ENCODE measurements at places on chromosomes 3 and 15.

DNA sequence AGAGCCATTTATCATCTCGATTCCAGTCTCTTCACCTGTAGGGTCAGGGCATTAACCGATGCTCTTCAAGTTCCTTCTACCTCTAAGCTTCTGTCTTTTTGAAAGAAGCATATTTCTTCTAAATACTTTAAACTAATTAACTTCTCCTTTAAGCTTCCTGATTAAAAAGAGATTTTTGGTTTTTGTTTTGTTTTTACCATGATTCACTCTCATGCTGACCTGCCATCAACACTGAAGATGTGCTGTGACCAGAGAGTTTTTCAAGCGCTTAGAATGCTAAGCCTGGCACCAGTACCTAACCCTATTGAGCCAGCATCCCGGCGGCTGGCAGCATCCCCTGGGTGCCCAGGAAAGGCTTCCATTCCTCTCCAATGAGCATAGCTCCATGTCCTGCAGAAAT lies 89.3 kb downstream of the FOXP1 start:
- DNase-seq: no peak

DNA sequence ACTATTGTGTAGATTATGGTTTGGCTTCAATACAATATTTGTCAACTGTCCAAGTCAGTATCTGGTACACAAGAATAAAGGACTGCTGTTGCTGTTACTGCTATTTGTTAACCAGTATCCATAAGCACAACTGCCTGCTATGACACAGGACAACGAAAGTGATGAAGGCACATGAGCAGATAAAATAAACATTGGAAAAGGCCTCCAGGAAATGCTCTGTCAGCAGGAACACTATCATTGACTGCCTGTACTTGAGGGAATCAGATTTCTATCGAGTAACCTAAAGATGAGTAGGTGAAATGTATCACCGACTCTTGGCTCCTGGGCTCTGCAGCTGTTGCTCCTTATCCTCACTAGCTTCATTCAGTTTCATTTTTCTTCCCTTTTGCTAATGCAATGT lies 56.5 kb downstream of the FMN1 start:
- DNase-seq: no peak

GRCh38 chr3:58633157-58633865 lies 33.3 kb downstream of the FAM3D start:
- DNase-seq: no peak

DNA sequence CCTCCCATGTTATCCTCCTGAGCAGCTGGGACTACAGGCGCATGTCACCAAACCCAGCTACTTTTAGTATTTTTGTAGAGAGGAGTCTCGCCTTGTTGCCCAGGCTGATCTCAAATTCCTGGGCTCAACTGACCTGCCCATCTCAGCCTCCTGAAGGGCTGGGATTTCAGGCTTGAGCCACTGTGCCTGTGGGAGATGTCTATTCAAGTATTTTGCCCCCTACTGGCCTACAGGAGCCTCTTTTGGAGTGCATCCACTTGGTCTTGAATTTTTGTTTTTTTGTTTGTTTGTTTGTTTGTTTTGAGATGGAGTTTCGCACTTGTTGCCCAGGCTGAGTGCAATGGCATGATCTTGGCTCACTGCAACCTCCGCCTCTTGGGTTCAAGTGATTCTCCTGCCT lies 3.2 kb upstream of the DHX30 start:
- no peak for DNase-seq

- no peak for DNase-seq
Observed at GRCh38 chr3:73950865-73951558, 326.3 kb upstream of the PDZRN3 start.

DNA sequence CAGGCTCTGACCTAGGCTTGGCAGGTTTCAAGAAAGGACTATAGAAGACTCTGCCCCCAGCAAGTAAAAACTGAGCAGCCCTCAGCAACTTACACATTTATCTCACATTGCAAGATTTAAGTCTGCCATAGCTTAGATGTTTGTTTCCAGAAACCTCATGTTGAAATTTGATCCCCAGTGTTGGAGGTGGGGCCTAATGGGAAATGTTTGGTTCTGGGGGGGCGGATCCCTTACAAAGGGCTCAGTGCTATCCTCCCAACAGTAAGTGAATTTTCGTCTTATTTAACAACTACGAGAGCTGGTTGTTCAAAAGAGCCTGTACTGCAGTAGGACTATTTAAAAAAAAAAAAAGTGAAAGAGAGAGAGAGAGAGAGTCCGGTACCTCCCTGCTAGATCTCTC lies 125.2 kb upstream of the PROK2 start:
- DNase-seq: no peak

DNA sequence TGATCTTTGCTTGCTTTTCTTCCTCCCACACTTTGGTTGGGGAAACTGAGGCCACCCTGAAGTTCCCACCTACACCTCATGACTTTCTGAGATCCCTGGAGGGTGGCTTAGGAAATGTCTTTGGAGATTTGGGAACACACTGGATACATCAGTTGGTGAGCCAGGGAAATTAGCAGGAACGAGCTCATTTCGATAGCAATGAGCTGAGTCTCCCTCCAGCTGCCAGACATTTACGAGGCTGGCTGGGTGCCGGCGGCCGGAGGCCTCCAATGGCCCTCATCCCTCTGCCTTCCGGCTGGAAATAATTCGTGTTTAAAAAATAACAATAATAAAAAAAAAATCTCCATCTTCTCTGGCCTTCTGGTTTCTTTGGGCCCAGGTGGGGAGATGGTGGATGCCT lies 38.8 kb downstream of the SMAD6 start:
- no peak for DNase-seq

DNA sequence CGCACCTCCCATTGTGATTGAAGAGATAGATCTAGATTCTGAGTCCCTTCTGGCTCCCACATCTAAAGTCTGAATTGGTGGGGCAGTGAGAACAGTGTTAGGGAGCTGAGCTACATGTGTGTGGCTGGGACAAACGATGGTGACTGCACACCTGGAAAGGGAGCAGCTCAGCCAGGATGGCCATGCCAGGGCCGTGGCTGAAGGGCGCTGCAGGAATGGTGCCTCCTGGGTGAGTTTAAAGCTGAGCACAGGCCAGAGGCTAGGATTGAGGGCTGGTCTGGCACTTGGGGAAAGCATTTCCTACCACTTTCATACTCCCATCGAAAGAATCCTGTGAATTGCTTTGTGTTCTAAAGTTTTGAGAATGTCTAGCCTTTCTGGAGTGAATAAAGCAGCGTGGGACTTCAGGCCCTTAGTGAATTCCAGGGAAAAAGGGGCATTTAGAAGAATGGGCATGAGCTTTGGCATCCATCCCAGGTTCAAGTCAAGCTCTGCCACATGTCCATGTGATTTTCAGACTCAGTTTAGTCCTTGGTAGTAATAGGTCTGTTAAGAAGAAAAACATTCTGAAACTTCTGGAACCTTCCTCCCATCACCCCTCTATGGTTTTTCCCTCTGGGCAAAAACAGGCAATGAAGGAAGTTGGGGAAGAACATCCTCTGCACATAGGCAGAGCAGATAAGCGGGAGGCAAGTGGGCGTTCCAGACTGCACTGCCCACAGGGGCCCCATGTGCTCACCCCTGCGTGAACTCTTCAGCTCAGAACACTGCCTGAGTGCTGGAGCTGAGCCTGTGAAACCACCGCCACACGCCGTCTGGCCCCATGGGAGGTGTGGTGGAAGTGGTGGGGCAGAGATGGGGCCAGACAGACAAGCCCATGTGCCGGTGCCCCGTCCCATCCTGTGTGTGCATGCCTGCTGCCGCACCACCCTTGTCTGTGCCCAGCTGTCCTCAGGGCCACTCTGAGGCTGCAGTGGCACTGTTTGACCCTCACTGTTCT lies 12.9 kb upstream of the CPNE9 start:
- DNase-seq: no peak

DNA sequence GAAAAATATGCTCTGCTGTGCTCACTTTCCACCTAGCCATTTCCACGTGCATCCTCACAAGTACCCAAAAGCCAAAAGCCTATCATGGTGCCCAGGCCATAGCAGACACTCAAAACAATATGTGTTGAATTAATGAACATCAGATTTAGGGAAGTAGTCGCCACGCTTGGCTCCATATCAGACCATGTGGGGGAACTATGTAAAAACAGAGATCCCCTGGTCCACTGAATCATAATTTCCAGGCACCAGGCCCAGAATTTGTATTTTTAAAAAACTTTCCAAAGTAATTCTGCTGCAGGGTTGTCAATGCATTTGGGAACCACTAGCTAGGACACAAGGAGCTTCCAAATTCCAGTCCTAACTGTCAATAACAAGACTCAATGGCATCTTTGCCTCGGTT lies 77.3 kb downstream of the CNTN3 start:
- DNase-seq: no peak

- no peak for DNase-seq
Observed at GRCh38 chr3:85535517-85535916, 576.7 kb downstream of the CADM2 start.

GRCh38 chr3:51945926-51946705 lies 4.0 kb downstream of the PARP3 start:
- no peak for DNase-seq

GRCh38 chr3:185549651-185550111 lies 2.7 kb downstream of the LIPH start:
- DNase-seq: no peak

- DNase-seq: no peak
Observed at GRCh38 chr3:31813686-31814085, 167.4 kb downstream of the OSBPL10 start.

DNA sequence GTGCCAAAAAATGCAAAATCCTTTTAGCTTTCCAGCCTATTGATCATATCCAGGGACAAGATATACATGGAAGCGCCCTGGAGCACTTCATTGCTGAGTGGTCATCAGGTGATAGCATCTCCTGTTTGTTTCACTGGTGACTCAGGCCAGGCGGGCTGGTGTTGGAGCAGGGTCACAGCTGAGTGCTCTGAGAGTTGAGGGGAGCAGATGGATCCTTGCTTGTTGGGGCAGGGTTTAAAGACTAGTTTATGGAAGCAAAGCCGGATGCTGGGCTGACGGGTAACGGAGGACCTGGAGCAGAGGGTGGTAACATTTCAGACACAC lies 405.0 kb upstream of the TPM1 start:
- DNase-seq: no peak

DNA sequence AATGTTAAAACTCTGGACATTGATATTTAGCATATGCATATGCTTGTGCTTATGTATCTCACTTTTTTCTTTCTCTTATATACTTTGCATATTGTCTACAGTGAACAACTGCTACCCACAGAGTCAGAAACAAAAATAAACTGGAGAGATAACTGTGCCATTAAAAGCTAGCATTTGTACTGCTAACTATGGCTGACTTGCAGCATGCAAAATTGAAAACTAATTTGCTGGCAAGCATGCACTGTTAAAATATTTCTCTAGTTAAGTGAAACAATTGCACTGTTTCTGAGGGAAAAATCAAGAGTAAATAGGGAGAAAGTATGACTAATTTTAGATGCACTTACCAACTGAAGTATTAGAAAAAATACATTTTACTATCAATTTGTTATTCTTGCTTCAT lies 177.8 kb downstream of the CBLB start:
- no peak for DNase-seq

DNA sequence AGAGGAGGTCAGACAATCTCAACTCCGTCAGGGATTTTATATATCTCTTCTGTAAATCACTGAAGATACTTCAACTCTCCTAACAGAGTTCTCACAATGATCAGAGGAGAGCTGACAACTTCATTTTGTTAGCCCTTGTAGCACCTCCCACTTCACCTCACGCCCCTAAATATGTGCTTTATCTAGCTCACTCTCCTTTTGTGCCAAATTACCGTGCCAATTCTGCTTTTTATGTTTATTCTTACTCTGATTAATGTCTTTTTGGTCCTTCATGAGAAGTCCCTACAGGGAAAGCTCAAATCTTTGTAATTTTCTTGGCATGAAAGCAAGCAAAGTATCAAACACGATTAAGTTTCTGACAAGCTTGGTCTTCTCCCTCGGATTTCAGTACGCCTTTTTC lies 636.1 kb upstream of the NAALADL2 start:
- no peak for DNase-seq

DNA sequence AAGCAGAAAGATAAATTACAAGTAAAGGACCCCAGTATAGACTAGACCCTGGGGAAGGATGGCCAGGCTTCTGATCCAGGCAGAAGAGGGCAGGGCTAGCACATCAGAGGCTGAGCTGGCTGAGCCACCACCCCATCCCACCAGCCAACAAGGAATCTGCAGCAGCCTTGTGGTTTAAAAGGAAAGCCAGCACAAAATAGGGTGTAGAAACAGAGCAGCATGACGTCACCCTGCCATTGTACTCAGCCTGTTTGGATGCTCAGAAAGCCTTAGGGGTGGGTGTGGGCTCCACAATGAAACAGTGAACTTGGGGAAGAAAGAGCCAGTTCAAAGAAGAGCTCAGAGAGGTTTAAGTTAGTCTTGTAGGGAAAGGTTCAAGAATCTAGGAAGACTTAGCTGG lies 28.2 kb downstream of the DUOX1 start:
- DNase-seq: no peak

- no peak for DNase-seq
Observed at GRCh38 chr3:179661777-179662176, 8.9 kb downstream of the USP13 start.

DNA sequence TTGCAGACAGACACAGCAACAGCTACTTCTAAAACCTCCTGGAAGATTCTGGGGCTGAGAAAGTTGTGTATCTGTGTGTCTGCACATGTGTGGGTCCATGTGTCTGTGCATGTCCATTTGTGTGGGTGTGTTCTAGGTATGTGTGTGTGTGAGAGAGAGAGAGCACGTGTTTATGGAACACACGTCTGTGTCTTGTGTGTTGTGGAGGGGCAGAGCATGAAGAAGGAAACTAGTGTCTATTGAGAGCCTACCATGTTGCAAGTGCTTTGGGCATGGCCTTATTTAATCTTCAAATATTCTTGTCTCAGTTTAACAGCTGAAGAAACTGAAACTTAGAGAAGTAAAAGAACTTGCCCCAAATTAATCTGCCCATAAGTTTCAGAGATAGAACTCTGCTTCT lies 327.5 kb downstream of the UACA start:
- no peak for DNase-seq

GRCh38 chr15:48501208-48501607 lies 144.3 kb downstream of the FBN1 start:
- DNase-seq: no peak

DNA sequence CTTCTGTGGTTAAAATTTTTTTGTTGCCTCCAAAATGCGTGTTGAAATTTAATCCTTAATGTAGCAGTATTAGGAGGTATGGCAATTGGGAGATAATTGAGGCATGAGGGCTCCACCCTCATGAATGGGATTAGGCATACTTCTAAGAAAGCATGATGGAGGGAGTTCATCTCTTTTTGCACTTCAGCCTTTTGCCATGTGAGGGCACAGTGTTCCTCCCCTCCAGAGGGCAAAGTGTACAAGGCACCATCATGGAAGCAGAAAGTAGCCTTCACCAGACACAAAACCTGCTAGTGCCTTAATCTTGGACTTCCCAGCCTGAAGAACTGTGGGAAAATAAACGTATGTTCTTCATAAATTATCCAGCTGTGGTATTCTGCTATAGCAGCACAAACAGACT lies 429.5 kb downstream of the ZIC1 start:
- no peak for DNase-seq

- DNase-seq: no peak
Observed at GRCh38 chr15:68426116-68426515, 5.8 kb downstream of the ITGA11 start.

DNA sequence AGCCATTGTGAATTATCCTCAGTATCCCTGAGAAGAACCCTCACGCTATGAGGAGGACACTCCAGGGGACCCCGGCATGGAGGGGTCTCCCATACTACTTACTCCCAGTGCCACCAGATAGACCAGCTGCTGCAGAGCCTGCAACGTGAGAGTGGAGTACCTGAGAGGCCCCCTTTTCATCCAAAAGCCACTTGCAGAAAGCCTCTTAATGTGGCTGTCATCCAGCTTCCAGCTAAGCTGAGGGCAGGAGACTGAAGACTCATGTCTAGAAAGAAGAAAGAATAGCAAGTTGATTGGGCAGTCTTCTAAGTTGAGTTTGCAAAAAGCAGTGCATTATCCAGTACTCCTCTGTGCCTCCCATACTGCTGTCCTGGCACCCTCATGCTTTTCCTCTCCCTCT lies 27.3 kb upstream of the MNS1 start:
- DNase-seq: no peak
